ENCODE measurements at places on chromosomes 13 and 19. TPM values are rescaled to one million over a fixed set of nuclear protein-coding genes. Genes with fewer than 3 reads are reported as not detected.

DNA sequence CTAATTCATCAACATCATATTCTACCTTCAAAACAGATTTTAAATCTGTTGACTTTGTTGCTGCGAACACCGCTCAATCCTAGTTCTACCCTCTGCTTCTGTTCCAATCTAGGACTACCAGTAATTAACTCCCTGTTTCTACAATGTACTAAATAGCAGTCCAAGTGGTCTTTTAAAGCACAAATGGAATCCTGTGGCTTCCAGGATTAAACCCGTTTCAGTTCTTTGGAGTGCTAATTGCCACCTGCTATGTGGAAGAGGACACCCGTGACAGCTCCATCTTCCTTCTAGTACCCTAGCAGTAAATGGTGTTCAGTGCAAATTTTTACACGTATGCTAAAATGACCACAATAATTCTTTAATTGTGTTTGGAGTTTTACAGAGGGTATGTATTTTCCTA lies 232.1 kb downstream of the TDRD3 start:
- no peak for DNase-seq

DNA sequence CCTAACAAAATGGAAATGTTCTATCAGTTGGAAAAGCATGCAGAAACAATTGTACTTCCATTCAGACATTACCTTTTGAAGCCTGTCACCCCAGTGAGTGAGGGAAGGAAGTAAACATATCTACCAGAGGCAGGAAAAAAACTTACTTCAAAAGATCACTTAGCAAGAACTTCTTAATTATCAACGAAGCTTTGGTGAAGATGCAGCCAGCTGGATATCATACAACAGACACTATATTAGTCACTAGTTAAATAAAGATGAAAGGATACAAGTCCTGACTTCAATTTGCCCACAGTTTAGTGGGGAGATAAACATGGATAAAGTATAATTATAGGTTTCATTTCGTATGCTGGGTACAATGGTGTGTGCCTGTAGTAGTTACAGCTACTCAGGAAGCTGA lies 148.8 kb downstream of the TNFRSF19 start:
- no peak for DNase-seq

- no peak for DNase-seq
Measured at GRCh38 chr19:35753634-35754369, 3.0 kb downstream of the HSPB6 start.

GRCh38 chr13:29534083-29534482 lies 61.4 kb downstream of the SLC7A1 start:
- DNase-seq = no peak

DNA sequence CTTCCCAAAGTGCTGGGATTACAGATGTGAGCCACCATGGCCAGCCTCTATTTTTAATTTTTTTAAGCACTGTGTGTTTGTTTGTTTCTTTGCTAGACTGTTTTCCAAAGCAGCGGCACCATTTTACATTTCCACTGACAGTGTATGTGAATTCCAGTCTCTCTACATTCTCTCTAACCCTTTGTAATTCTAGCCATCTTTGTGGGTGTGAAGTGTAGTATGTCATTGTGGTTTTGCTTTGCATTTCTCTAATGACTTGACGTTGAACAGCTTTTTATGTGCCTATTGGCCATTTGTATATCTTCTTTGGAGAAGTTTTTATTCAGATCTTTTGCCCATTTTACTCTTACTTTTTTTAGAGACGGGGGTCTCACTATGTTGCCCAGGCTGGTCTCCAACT lies 11.6 kb downstream of the PNPLA6 start:
- no peak for DNase-seq

DNA sequence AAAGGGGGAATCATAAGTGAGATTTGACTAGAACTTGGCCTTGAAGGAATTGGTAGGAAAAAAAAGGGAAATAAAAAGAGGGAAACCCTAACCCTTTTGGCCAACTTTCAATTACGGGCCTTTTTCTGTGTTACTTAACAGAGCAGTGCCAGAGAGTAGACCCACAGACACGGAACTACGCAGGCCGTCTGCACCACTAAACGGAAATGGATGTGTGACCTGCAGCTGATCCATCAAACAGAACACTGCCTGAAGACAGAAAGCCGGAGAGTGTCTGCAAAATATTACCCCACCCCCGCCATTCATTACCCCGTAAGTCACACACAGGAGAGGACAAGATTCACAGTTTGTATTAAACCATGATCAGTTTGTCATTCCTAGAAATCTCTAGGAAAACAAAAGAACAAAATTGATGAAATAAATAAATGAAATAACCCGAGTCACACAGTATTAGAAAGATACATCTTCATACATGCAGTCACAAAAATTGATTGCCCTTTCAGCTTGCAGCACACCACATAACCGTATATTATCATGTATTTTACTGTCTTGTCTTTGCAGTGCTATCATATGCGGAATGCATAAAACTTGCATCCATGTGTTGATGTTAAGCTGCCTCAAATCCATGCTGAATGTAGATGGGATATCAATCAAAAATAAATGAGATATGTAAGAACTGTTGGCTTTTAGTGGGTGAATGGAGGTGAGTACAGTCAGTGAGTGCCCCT lies 424.7 kb downstream of the IRS2 start:
- no peak for DNase-seq

DNA sequence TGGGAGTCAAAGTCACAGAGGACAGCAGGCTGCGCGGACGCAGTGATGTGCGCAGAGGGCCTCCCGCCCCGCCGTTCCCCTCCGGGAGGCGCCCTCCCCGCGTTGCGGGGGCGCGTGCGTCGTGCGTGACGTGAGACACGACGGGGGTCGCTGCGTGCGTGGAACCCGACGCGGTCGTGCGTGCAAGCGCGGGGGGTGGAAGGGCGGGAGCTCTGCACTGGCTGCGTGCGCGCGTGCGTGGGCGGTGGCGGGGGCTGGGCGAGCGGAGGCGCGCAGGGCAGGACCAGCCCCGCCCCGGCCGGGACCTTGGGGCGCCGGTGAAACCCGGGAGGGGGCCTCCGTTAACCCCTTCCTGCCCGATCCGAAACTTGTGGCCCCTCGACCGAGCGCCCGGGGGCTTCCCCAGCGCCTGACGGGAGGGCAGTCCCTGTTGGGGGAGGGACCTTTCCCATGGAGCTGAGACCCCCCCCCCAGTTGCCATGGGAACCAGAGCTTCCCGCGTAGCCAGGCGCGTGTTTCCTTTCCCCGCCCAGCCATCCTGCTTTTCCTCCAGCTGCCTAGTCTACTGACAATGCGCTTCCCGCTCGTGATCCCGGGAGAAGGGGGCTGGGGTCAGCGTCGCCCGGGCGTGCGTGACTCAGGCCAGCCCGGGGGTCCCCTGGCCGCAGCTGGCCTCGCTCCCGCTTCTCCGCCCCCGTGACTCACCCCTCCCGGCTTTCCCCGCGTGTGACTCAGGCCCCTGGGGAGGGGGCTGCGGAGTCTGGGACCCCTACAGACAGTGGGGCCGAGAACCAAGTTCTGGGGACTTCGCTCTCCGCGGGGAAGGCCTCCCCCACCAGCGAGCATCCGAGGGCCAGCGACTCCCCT lies 7.3 kb upstream of the HOOK2 start:
- DNase-seq = peak; percentile 59

DNA sequence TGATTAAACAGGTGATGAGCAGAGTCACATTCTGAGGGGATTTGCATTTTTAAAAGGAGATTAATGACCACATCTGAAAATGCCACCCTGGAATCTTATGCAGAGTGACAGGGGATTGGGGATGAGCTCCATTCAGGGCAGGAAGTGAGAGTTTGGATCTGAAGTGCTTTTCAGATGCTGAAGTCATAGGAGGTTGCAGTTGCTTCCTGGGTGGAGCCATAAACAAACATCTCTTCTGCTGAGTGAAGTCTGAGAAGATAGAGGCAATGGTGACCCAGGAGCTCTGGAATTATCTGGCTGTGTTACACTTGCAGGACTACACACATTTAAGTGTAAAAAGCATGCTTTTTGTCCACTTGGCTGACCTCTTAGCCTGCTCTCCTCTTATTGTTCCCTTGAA lies 51.4 kb upstream of the PSG8 start:
- no peak for DNase-seq

GRCh38 chr19:47652285-47652684 lies 43.4 kb downstream of the BICRA start:
- no peak for DNase-seq

DNA sequence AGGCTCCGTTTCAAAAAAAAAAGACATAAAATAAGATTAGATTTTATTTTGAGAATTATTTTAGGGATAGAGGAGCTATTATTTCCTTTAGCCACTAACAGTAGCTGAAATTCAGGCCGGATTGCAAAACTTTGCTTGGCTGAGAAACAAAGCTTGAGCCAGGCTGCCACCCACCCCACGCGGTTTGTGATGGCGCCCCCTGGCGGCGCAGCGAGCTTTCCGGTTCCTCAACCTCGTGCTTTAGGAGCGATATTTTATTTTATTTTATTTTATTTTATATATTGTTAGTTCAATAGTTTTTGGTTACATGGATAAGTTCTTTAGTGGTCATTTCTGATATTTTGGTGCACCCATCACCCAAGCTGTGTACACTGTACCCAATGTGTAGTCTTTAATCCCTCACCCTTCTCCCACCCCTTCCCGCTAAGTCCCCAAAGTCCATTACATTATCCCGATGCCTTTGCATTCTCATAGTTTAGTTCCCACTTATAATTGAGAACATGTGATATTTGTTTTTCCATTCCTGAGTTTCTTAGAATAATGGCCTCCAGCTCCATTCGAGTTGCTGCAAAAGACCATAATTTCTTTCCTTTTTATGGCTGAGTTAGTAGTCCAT lies 19.8 kb upstream of the CEACAM4 start:
- DNase-seq = no peak

- no peak for DNase-seq
Measured at GRCh38 chr13:63684822-63685221, 2269.2 kb upstream of the PCDH20 start.

DNA sequence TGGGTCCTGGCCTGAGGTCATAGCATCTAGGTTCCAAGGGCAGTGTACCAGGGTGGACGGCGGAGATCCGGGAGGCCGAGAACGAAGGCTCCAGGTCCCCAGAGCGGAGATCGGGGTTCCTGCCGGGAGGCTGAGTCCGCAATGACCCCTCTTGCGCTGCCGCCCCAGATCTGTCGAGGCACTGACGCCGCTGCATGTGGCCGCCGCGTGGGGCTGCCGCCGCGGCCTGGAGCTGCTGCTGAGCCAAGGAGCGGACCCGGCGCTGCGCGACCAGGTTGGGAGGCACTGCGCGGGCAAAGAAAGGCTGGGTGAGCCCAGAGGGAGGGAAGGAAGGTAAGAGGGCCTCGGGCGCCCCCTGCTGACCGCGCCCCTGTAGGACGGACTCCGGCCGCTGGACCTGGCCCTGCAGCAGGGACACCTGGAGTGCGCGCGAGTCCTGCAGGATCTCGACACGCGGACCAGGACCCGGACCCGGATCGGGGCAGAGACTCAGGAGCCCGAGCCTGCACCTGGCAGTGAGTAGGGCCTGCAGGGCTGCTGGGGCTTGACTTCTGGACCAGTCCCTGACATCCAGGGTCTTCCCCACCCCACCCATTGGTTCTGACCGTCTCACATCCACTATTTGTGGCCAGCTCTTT lies 906 bp downstream of the ANKLE1 start:
- peak; percentile 72 for DNase-seq

- DNase-seq = no peak
Measured at GRCh38 chr13:101626925-101627555, 174.6 kb downstream of the ITGBL1 start.

GRCh38 chr19:16940626-16941025 lies 51.8 kb downstream of the F2RL3 start:
- DNase-seq = no peak

GRCh38 chr13:60679131-60679530 lies 282.1 kb downstream of the TDRD3 start:
- no peak for DNase-seq

DNA sequence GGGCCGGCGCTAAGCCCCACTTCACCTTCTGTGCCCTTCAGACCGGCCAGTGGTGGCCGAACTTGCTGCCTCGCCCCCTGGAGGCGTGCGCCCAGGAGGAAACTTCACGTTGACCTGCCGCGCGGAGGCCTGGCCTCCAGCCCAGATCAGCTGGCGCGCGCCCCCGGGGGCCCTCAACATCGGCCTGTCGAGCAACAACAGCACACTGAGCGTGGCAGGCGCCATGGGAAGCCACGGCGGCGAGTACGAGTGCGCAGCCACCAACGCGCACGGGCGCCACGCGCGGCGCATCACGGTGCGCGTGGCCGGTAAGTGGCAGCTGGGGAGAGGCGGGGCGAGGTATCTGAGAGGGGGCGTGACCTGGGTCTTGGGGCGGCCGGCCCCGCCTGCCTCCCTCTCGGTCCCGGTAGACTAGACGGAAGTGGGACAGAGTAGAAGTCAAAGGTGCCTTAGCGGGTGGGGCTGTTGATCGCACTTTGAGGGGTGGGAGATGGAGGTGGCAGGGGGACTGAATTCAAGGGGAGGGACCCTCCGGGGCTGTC lies 5.6 kb downstream of the ICAM5 start:
- no peak for DNase-seq

DNA sequence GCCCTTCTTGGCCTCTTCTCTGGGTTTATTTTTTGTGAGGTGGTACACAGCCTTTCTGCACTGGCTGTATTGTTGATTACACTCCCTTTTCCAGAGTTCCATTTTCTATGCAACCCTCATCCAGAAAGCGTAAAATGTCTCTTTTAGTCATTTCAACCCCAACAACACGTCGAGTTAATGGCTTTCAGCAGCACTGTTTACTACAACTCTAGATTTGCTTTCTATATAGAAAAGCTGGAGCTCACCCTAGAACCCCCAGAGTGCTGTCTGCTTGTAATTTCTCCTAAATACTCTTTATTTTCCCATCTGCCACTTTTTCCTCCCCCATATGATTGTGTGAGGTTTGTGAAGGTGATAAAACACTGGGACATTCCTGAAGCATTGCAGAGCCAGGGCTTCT lies 148.9 kb upstream of the TMTC4 start:
- DNase-seq = no peak

Gene PBX4
- 1.2 TPM for total RNA-seq

Gene MCEMP1
- total RNA-seq = not detected

Gene RCBTB2
- 12.0 TPM for total RNA-seq

Gene FFAR2
- total RNA-seq = not detected

Gene CEACAM3
- not detected for total RNA-seq

Gene FAAP24
- 6.4 TPM for total RNA-seq

Gene CYP4F2
- 0.33 TPM for total RNA-seq

Data from mammary epithelial cell (primary cell).